ENCODE measurements at places on chromosomes 2 and 18. TPM values are rescaled to one million over a fixed set of nuclear protein-coding genes. Genes with fewer than 3 reads are reported as not detected.

Gene AP1S3
- polyA plus RNA-seq: 2.5 TPM

Gene MERTK
- 9.2 TPM for polyA plus RNA-seq

DNA sequence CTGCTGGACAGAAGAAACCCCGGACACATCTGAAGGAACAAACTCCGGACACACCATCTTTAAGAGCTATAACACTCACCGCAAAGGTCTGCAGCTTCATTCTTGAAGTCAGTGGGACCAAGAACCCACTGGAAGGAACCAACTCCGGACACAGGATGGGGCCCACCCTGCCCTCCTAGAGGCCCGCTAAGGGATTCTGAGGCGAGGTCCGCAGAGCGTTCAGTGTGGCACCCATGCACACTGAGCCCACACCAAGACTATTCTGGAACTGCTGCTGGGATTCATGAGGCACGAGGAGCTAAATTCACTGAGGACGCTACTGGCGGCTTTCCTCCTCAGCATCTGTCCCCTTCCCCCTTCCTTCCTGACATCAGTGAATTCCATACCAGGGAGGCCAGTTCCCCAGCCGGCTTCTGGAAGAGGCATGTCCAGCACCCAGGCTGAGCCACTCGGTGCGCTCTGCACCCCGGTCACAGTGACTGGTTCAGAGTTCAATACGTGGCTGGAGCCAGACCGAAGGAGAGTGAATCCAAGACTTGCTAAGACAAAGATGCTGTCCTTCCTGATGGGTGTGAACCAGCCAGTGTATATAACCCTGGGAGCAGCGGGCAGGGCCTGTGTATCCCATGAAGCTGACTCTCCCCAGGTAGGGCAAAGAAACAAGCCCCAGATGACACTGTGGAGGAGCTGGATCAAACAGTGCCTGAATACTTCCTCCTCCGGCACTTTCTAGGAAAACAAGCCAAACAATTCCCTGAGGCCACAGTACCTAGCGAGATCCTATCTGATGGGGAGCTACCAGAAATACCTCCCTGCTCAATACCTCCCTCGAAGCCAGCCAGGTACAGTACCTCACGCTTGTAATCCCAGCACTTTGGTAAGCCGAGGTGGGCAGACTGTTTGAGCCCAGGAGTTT lies 11.1 kb downstream of the HDAC4 start:
- DNase-seq: no peak

DNA sequence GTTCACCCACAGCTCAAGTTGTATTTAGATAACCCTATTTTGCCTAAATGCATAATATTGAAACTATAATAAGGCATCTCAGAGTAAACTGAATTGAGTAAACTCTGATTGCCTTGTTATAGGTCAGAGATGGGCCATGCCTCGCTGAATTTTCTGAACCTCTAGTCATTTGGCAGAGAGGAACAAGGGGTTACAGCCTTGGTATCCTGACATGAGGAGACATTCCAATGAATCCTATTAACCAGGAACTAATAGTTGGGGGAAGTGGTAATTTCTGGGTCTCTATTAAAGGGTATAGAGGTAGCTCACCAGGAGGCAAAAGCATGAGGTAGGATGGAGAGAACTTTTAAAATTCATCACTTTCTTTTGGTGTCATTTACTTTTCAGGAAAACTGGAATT lies 227.4 kb upstream of the CHST9 start:
- DNase-seq: no peak

DNA sequence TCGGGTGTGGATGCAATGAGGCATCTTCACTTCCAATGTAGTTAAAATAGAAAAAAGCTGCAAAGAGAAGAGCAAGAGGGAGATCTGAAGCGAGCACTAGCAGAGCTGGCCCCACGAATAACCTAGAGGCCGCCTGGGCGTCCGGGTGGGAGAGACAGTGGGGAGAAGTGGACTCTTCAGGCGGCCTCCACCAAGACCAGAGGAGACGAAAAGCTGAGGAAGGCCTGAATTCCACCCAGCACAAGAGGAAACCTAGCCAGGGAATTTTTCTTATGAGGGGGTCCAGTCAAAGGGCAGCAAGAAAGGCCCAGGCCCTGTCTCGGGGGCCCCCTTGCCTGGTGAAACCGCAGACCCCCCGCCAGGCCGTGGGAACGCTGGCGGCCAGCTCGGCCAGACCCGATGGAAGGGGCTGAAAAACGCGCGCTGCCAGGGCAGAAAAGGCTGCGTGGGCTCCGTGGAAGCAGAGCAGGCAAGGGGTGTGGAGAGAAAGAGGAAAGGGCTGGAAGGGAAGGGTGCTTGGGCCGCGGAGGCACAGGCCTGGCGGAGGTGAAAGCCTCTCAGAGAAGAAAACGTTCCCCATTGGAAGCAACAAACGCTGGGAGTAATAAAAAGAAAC lies 69.2 kb downstream of the KCTD1 start:
- no peak for DNase-seq

Measured in kidney (tissue), 22 donors.